WERI-Rb-1 (cell line): ENCODE measurements at places on chromosomes 1 and 21.

DNA sequence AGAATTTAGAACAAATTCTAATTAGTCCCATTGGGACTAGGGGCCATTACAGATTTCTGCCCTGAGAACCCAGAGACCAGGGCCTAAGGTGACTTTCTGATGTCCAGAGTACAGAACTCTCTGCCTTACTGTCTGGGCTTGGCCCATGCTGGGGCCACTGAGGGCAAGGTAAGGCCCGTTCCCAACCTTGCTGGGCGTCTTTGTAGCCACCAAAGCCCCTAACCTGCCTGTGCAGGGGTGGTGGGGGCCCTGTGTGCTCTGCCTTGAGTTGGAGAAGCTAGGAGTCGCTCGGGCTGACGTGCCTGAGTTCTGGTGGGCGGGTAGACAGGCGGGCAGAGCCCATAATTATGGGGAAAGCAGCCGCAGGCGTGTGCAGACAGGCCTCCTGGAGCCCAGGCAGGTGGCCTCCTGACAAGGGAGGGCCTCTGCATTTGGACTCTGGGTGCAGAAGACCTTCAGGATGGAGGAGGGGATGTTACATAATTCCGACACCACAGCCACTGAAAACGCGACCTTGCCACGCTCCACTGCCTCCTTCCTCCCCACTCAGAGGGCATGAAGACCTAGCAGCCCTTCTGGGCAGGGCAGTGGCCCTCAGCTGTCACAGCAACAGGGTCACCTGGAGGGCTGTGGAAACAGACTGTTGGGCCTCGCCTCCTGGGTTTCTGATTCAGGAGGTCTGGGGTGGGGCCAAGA, 239.9 kb upstream of the TMEM51 start:
- peak; percentile 37 for DNase-seq

- DNase-seq, result peak; percentile 61
Observed at GRCh38 chr1:65075123-65075976, 72.7 kb upstream of the AK4 start.

- no peak for DNase-seq
Observed at GRCh38 chr21:16376673-16377072, 646.9 kb downstream of the USP25 start.

DNA sequence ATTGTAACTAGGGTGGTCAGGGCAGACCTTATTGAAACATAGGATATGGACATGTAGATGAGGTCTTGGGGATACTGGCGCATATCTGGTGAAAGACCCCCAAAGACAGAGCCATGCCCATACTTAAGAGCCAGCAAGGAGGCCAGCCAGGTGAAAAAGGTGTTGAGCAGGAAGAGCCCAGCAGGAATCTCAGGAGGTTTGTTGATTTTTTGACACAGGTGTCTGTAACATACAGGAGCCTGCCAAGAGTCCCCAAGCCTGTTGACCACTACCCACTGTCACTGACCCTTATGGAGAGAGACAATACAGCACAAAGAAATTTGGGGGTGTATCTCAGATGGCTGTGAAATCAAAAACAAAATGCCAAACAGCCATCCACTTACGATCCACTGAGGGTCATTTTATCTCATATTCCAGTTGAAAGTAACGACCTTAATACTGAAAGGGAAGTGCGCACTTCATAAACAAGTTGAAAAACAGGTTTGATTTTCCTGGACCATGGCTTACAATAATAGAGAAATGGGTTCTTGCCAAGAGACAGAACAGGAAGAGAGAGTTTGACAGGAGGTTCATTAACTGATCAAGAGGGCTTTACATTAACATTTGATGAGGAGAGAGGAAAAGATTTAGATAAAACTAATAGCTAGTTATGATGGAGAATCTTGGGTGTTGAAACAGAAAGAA, 163.6 kb downstream of the GLUL start:
- DNase-seq, result no peak

DNA sequence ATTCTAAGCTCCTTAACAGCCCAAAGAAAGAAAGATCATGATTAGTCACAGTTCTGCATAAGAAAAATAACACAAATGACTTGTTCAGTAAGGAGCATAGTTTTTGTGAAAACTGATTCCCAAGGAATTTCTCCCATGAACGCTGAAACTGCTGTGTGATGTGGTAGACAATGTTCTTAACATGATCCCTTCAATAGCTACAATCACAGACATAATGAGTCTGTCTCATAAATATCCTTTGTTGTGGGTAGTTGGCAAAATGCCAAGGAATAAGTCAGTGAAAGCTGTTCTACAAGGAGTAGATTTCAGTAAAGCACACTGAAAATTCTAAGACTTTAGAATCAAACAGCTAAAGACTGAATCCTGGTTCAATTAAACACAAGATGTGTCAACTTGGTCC, 404.8 kb downstream of the HLX start:
- DNase-seq, result no peak

DNA sequence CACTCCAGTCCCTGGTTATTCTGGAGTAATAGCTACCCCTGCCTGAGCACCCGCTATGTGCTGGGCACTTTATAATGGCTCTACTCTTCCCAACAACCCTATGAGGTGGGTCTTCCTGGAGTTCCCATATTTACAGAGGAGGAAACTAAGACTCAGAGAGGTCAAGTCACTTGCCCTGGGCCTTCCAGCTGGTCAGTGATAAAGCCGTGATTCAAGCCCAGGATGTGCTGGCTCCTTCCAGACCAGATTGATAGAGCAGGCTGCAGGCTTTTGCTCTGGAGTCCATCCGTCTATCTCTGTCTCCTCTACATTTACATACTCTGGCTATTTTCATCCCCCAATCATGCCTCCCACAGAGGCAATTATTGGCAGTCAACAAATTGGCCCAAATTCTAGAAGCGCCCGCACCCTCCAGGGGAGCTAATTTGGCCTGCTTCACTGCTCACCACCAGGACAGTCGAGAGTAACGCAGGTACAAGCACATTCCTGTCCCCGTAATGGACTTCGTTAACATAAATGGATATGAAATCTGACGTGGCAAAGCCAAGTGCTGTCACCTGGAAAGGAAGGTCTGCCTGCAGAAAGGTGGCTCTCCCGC, 39.8 kb upstream of the SELENON start:
- DNase-seq, result no peak

DNA sequence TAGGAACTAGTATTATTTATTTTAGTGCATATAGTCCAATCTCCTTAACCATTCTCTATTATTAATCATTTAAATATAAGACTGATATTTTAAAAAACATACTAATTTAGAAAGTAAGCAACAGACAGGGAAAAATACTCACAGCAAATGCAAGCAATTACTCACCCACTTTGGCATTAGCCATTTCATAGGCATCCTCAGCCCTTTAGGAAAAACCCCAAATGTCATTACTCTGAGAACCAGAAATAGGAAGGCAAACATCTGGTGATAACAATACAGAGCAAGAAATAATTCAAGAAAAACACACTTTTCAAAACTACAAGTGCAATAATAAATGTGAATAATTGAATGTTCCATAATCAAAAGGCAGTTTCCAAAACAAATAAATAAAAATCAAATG, 545.1 kb downstream of the PLPP3 start:
- DNase-seq, result no peak
